ENCODE measurements at places on chromosomes 1 and 21.
A peak's percentile ranks its signal among the peaks of the same experiment; 100 is the strongest.

GRCh38 chr1:234781241-234782065, 171.5 kb upstream of the IRF2BP2 start:
- peak; percentile 42 for DNase-seq

- DNase-seq: peak; percentile 41
Observed at GRCh38 chr1:55059302-55060132, 20.2 kb downstream of the PCSK9 start.

- DNase-seq: no peak
Observed at GRCh38 chr1:36380782-36381181, 4.9 kb downstream of the STK40 start.

DNA sequence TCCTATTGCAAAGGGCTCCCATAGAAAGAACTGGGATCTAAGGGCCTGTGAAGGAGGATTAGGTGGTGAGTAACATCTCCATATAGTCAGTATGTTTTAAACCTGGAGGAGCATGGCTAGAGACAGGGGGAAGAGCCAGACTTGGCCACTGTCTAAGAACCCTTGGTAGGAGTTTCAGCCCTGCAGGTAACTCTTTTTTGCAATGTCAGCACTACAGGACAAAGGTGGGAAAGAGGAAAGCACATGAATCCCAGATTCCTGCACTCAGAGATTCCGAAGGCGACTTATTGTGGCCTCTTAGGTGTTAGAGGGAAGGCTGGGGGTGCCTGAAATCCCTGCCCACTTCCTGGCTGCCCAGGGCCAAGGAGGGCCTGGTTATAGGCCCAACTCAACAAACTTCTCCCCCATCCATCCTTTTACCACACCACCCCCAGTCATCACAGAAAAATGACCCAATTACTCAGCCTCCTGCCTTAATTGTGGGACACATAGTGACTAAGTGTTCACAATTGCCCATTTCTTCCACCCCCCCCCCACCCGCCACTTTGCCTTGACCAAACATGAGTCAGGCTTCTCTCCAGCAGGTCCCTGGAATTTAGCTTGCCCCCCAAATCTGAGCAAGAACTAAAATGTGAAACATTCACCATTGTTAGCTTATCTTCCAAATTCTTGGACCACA, 1.9 kb upstream of the NTNG1 start:
- DNase-seq: no peak

- DNase-seq: no peak
Observed at GRCh38 chr1:145937436-145937835, 10.2 kb upstream of the RBM8A start.

GRCh38 chr1:41927118-41927517, 8.4 kb upstream of the HIVEP3 start:
- DNase-seq: peak; percentile 75

- DNase-seq: no peak
Observed at GRCh38 chr1:199272139-199272544, 633.3 kb downstream of the PTPRC start.

DNA sequence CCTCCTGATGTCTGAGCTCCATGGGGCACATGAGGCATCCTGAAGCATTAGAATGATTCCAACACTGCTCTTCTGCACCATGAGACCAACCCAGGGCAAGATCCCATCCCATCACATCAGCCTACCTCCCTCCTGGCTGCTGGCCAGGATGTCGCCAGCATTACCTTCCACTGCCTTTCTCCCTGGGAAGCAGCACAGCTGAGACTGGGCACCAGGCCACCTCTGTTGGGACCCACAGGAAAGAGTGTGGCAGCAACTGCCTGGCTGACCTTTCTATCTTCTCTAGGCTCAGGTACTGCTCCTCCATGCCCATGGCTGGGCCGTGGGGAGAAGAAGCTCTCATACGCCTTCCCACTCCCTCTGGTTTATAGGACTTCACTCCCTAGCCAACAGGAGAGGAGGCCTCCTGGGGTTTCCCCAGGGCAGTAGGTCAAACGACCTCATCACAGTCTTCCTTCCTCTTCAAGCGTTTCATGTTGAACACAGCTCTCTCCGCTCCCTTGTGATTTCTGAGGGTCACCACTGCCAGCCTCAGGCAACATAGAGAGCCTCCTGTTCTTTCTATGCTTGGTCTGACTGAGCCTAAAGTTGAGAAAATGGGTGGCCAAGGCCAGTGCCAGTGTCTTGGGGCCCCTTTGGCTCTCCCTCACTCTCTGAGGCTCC, 11.1 kb upstream of the RASSF5 start:
- peak; percentile 57 for DNase-seq

GRCh38 chr1:217268058-217268457, 362.8 kb downstream of the GPATCH2 start:
- no peak for DNase-seq

DNA sequence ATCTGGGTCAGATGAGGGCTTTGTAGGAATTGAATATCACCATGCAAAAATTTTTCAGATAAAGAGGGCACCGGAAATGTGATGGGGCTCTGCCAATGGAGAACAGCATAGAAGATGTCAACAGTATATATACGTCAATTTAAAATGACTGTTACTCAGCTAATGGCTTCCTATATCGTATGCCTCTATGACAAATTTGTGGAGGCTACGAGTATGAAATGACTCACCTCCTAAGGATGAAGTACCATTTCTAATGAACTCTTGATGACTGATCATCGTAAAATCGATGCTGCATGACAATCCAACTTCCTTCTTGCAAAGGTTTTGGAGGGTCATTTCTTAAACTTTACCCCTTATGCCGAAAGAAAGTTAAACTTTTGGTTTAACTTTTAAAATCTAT, 450.3 kb upstream of the ZP4 start:
- DNase-seq: no peak

- DNase-seq: no peak
Observed at GRCh38 chr1:180309338-180309737, 79.3 kb downstream of the LHX4 start.

GRCh38 chr1:118992868-118993699, 4.9 kb upstream of the TBX15 start:
- DNase-seq: no peak

DNA sequence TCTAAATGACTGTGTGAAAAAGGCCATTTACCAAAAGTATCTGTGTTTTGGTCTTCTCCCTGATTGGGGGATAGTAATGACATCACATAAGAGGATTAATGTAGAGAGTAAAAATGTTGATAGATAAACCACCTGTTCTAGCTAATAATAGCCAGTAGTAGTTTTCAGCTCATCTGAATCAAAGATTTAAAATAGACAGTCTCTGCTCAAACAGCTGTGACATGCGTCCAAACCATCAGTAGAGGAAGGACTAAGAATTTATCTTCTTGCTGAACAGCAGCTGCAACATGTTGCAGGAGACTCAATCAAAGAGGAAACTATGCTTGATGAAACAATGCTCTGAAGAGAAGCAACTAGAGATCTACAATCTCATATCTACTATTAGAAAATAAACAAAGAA, 21.4 kb downstream of the TMPRSS15 start:
- DNase-seq: no peak

- no peak for DNase-seq
Observed at GRCh38 chr1:197066719-197067456, at the start of gene F13B. TSS of gene F13B (minus strand) at chr1:197067260. CDS start at chr1:197067223, 37 bp downstream.

DNA sequence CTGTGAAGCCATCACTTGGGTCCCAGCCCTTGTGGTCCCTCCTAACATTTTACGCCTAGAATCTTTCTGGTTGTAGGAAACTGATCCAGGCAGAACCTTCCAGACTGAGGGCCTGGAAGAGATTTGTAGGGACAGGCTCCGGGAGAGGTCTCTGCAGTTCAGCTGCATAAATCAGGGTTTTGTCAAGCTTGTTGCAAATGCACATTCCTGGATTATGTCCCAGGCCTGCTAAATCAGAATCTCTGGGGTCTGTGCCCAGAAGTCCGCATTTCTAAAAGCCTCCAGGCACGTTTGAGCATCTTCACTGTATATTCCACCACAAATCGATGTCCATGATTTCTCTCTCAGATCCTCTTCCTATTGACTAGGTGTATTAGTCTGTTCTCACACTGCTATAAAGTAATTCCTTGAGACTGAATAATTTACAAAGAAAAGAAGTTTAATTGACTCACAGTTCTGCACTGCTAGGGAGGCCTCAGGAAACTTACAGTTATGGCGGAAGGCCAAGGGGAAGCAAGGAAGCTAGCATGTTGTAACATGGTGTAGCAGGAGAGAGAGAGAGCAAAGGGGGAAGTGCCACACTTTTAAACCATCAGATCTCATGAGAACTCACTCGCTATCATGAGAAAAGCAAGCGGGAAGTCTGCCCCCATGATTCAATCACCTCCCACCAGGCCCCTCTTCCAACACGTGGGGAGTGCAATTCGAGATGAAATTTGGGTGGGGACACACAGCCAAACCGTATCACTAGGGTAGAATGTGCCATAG, 1.2 kb upstream of the FHAD1 start:
- DNase-seq: no peak

- DNase-seq: no peak
Observed at GRCh38 chr1:27577504-27578188, 26.3 kb downstream of the AHDC1 start.

GRCh38 chr1:52235646-52236045, 93.8 kb downstream of the ZFYVE9 start:
- no peak for DNase-seq

DNA sequence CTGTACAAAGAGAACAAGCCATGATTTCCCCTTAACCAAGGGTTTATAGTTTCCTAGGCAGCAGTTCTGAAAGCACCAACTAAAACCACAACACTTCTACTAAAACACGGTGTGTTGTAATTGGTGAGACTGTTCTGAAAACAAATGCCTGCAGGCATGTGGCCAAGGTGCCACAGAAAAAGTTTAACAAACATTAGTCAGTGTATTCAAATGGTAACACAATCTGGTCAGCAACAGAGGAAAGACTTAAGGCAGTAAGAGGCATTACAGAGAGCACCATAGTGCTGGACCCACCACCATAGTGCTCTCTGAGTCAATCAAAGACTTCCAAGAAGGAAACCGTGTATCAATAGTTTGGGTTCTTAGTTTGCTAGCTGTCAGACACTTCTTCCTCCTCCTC, 16.7 kb downstream of the SNIP1 start:
- DNase-seq: no peak

DNA sequence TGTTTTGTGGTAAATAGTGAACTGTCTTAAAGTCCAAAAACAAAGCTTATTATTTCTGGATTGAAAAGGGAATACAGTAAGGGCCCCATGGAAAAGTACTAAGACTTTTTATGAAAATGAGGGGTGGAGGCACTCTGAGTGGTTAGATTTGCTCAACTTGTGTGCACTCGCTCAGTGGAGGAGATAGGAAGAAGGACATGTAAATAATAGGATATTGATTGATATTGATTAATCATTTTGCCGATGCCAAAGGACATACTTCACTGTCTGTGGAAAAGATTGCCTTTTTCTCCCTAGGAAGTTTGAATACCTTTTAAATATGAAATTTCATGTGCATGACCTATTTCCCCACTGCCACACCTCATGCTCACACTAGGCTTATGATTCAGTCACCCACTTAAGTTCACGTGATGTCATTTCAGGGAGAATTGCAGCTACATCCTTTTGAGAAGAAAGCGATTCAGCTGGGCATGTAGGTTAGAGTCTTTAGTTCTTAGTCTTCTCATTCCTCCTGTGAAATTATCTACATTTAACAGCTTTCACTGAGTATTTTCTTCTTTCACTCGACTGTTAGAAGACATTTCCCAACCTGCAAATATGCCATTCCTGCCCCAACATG, 5.0 kb downstream of the MTR start:
- no peak for DNase-seq

GRCh38 chr1:118785246-118785645, 202.9 kb downstream of the TBX15 start:
- no peak for DNase-seq

DNA sequence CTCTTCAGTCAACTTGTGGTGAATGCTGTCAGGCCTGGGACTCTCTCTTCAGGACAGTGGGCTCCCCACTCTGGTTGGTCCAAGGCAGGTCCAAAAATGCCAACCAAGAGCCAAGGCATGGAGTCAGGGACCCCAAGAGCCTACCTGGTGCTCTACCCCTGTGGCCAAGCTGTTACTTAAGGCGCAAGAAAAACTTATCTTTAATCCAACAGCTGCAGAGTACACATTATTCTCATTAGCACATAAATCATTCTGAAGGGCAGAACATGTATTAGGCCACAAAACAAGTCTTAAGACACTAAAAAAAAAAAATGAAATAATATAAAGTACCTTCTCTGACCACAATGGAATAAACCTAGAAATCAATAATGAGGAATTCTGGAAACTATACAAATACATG, 65.7 kb downstream of the FAF1 start:
- no peak for DNase-seq

- DNase-seq: no peak
Observed at GRCh38 chr1:64323054-64323453, 119.6 kb downstream of the UBE2U start.

DNA sequence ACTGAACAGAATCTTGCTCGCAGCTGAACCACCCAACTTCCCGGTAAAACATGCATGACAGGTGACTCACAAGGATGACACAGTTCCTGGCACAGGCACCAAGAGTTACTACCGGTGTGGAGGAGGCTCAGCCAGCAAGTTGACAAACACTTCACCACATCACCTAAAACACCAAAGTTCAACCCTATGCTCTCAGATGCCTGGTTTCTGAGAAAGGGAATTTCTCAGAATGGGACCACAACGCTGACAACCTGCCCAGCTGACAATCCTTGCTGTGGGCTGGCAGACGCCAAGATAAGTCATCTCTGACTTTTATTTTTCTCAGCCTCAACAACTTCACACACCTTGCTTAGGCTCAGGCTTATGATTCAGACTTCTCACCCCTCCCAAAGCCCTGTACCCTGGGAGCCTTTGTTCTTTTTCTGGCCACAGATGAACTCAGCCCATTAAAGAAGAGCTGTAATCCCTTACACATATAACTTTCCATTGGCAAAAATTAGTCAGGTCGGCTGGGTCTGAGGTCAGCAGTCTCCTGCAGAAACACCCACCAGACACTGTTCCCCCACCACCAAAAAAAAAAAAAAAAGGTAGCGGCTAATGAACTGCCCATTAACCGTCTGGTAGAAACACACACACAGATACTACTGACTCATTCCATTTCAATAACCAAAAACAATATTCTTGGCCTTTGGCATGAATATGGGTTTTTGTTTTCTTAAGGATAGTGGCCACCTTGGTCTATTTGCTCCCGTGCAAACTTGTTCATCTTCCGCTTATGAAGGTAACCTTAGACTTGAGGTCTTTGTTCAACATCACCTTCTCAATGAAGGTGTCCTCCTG, 10.8 kb upstream of the TIAM1 start:
- no peak for DNase-seq

DNA sequence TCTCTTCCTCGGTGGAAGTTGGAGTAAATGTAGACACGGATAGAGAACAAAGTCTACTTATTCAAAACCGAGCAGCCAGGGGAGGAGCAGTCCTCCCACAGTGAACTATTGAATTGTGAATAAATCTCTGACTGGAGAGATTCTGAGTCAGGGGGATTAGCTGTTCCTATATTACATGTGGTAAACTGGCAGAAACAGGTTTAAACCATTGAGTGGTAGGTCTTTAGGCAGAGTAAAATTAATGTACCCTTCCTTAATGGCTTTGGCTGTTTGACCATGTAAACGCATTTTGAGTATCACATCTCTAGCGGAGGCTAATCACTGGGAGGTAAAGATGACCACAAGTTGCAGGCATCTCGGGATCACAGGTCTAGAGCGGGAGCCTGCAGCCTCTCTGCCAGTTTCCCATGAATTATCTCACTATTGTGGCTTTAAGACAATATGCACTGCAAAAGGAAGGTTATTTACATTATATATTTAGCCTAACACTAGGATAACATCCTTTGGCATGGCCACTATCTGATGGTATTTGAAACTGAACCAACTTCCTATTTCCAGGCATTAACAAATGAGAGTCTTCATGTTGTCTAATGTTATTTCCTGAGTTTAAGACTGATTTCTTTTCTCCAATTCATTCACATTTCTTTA, 7.9 kb upstream of the DISC1 start:
- no peak for DNase-seq
